Suppressor macrophage (primary cell): ENCODE measurements at places on chromosomes 1 and 21.

DNA sequence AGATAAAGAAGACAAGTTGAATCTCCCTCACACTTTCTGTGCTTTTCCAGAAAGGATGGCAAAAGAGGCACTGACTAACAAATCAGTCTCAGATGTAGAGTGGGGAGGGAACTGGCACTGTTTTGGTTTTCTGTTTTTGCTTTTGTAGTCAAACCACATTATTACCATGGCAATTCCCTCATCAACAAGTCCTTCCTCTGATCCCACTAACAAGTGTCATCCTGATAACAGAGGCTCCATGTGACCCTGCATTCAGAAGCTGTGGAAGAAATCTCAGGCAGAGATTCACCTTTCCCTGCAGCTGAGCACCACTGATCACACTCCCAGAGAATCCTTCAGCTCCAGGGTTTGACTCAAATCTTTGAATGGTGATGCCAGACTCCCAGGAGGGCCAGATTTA, 203.4 kb downstream of the TNR start:
- DNase-seq, result no peak

GRCh38 chr1:150257624-150258585, at the start of gene CA14:
Gene CA14, plus strand, starts transcription at chr1:150257774. Its CDS starts 355 bp downstream, at chr1:150258129.
- DNase-seq, result no peak

GRCh38 chr1:189774721-189775287, 702.9 kb downstream of the BRINP3 start:
- no peak for DNase-seq

- DNase-seq, result peak; percentile 86
Observed at GRCh38 chr1:234214129-234214910, 158.9 kb upstream of the COA6 start.

DNA sequence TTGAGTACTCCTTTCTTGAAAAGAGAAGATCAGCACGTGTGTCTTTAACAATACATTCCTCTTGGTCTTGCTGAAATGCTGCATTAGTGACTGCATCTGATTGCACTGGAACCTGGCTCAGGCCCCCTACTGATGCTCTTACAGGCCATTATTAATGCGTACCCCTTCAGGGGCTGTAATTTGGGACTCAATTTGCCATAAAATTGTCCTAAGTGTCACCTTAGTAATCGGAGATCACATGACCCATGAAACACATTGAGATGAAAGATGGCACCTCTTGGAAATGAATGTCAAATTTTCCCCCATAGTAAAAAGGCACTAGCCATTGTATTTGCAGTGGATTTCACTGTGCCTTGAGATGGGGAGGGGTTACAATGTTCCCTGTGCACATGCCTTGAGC, 563.3 kb downstream of the KIF26B start:
- no peak for DNase-seq
